ENCODE measurements at places on chromosomes 1 and 21.
A peak's percentile ranks its signal among the peaks of the same experiment; 100 is the strongest.

DNA sequence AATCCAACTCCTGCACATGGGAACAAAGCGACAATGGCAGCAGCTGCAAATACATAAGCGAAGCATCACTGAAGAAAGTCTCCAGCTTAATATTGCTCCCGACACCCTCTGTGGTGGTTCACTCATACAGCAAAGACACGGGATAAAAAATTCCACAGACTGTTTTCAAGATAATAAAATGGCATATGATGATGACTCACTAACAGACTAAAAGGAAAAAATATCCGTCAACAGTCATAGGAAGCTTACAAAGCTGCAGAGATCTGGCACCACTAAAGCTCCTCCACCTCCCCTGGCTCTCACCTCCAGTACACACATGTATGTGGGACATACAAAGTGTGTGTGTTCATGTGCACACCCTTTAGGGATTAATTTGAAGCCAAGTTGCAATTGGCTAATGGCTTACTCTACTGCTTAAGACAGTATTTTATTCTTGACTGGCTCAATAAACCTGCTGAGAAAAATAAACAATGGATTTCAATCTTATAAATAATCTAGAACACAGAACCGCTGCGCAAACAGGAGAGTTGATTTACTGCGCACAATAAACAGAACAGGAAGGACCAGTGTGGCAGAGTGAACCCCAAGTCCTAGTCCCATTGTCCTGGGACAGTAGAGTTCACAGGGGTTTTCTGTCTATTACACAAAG lies 94.4 kb downstream of the SLC45A1 start:
- H3K4me3 ChIP-seq = peak overlapping the region; percentile 1
- peaks cover 91% of the 10 kb centered on the region for H3K4me1 ChIP-seq
- peak overlapping the region; percentile 98 for H3K27ac ChIP-seq
- DNase-seq = no peak
- no peaks in the 10 kb centered on the region for H3K27me3 ChIP-seq

DNA sequence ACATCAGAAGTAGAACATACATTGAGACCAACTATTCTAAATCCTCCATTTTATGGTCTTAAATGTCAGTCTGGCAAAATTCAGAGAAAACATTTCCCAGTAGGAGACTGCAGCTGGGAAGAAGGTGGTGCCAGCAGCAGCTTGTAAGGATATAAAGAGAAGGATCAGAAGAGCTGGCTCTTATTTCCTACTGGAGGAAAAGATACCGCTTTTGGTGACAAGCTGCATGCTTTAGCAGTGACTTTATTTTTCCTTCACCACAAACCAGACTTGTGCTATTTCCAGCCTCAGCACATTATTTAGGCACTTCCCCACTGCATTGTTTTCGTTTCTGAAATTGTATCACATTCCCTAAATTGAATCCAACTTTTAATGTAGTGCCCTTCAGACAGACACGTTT lies 28.4 kb downstream of the RNF11 start:
- no peak for DNase-seq
- H3K27me3 ChIP-seq = no peaks in the 10 kb centered on the region
- H3K27ac ChIP-seq = peak overlapping the region; percentile 44

DNA sequence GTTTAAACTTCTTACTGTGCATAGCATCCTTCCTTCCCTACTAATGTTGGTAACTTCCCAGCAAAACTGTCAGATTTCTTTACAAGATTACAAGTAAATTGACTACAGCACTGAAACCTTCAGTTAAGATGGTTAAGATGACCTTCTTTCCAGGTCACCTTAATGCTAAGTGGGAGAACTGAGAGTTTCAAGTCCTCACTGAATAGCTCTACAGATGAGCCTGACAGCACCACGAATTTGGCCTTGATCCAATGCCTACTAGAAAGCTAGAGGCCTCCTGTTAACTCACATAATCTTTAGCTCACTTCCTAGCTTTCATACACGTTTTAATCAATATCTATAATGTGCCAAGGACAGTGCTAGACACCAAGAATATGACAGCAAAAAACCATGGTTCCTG lies 276.0 kb upstream of the PLD5 start:
- H3K27ac ChIP-seq = no peak overlapping the region
- H3K36me3 ChIP-seq = no peaks in the 10 kb centered on the region
- no peak overlapping the region for H3K4me3 ChIP-seq
- H3K4me1 ChIP-seq = no peaks in the 10 kb centered on the region

- no peak overlapping the region for H3K27ac ChIP-seq
- no peak overlapping the region for H3K4me3 ChIP-seq
- no peak for DNase-seq
- H3K36me3 ChIP-seq = no peaks in the 10 kb centered on the region
- H3K4me1 ChIP-seq = no peaks in the 10 kb centered on the region
Observed at GRCh38 chr21:20882462-20883407, 115.5 kb upstream of the NCAM2 start.

- peaks cover 48% of the 10 kb centered on the region for H3K4me1 ChIP-seq
- no peaks in the 10 kb centered on the region for H3K27me3 ChIP-seq
- H3K27ac ChIP-seq = peak overlapping the region; percentile 100
- DNase-seq = no peak
- H3K4me3 ChIP-seq = peak overlapping the region; percentile 91
- no peaks in the 10 kb centered on the region for H3K36me3 ChIP-seq
Observed at GRCh38 chr1:223844787-223845036, 1.0 kb downstream of the TP53BP2 start.

- peaks cover 2% of the 10 kb centered on the region for H3K27me3 ChIP-seq
- no peak overlapping the region for H3K27ac ChIP-seq
- DNase-seq = no peak
- no peaks in the 10 kb centered on the region for H3K36me3 ChIP-seq
Observed at GRCh38 chr21:45430521-45431501, 25.8 kb downstream of the COL18A1 start.

GRCh38 chr1:81799939-81800694 lies 617 bp upstream of the ADGRL2 start:
- H3K27ac ChIP-seq = peak overlapping the region; percentile 80
- peak; percentile 71 for DNase-seq
- no peaks in the 10 kb centered on the region for H3K36me3 ChIP-seq
- no peaks in the 10 kb centered on the region for H3K4me1 ChIP-seq

DNA sequence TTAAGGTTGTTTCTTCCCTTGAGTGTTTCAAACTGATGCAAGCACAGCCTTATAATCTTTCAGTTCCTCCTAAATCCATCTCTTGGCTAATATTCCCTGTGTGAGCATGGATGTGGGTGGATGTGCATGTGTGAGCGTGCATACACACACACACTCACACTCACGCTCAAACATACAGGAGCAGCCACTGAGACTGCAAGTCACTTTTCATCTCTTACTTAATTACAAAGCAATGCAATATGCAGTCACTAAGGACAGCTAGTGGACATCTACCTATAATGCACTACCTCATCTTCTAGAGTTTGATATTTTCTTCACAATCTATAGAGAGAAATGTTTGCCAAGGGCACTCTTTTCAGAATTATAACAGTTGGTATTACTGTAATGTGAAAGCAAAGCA lies 1.4 kb downstream of the ESRRG start:
- H3K4me3 ChIP-seq = peak overlapping the region; percentile 66
- peak overlapping the region; percentile 68 for H3K27ac ChIP-seq
- no peak for DNase-seq
- no peaks in the 10 kb centered on the region for H3K4me1 ChIP-seq

GRCh38 chr1:3681898-3682806 lies 29.8 kb downstream of the TP73 start:
- H3K36me3 ChIP-seq = no peaks in the 10 kb centered on the region
- no peak overlapping the region for H3K4me3 ChIP-seq
- DNase-seq = no peak
- no peaks in the 10 kb centered on the region for H3K4me1 ChIP-seq
- H3K27me3 ChIP-seq = no peaks in the 10 kb centered on the region

- no peak overlapping the region for H3K27ac ChIP-seq
- no peak overlapping the region for H3K4me3 ChIP-seq
- H3K36me3 ChIP-seq = no peaks in the 10 kb centered on the region
- no peak for DNase-seq
- H3K4me1 ChIP-seq = no peaks in the 10 kb centered on the region
- H3K27me3 ChIP-seq = no peaks in the 10 kb centered on the region
Observed at GRCh38 chr1:44832056-44832705, 10.9 kb downstream of the PTCH2 start.

- no peak overlapping the region for H3K4me3 ChIP-seq
- DNase-seq = no peak
- H3K27me3 ChIP-seq = no peaks in the 10 kb centered on the region
- H3K27ac ChIP-seq = no peak overlapping the region
- peaks cover 13% of the 10 kb centered on the region for H3K36me3 ChIP-seq
Observed at GRCh38 chr1:11170102-11170501, 19.1 kb upstream of the ANGPTL7 start.

- peak overlapping the region; percentile 86 for H3K27ac ChIP-seq
- H3K27me3 ChIP-seq = no peaks in the 10 kb centered on the region
- H3K4me1 ChIP-seq = peaks cover 29% of the 10 kb centered on the region
- peak overlapping the region; percentile 87 for H3K4me3 ChIP-seq
- no peak for DNase-seq
Observed at GRCh38 chr21:31660259-31660565, 719 bp downstream of the SOD1 start.

DNA sequence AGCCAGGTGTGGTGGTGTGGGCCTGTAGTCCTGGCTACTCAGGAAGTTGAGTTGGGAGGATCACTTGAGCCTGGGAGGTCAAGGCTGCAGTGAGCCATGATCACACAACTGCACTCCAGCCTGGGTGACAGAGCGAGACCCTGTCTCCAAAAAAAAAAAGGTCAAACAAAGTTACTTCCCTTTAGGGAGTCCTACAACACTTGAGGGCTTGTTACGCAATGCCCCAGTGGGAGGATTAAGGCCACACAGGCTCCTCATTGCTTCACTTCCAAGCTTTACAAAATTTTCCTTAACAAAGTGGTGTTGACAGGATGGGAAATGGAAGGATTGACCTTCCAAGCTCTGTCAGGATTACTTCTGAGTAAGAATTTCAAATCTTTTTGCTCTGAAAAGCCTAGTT lies 6.2 kb upstream of the EXTL1 start:
- peaks cover 19% of the 10 kb centered on the region for H3K4me1 ChIP-seq
- DNase-seq = no peak
- peaks cover 6% of the 10 kb centered on the region for H3K36me3 ChIP-seq
- H3K27me3 ChIP-seq = no peaks in the 10 kb centered on the region

GRCh38 chr1:155424091-155424490 lies 103.4 kb downstream of the RUSC1 start:
- H3K36me3 ChIP-seq = no peaks in the 10 kb centered on the region
- no peak overlapping the region for H3K27ac ChIP-seq
- no peak for DNase-seq
- H3K27me3 ChIP-seq = no peaks in the 10 kb centered on the region

- H3K27me3 ChIP-seq = peaks cover 7% of the 10 kb centered on the region
- no peaks in the 10 kb centered on the region for H3K36me3 ChIP-seq
- peaks cover 14% of the 10 kb centered on the region for H3K4me1 ChIP-seq
- no peak overlapping the region for H3K4me3 ChIP-seq
Observed at GRCh38 chr21:31874812-31875212, 2.0 kb downstream of the HUNK start.

Measured in psoas muscle (tissue), 8 donors.